ENCODE measurements at places on chromosomes 1 and 21.

- DNase-seq: no peak
Observed at GRCh38 chr1:234672349-234673135, 62.6 kb upstream of the IRF2BP2 start.

- DNase-seq: no peak
Observed at GRCh38 chr1:16521288-16521583, 7.2 kb upstream of the RNU1-1 start.

DNA sequence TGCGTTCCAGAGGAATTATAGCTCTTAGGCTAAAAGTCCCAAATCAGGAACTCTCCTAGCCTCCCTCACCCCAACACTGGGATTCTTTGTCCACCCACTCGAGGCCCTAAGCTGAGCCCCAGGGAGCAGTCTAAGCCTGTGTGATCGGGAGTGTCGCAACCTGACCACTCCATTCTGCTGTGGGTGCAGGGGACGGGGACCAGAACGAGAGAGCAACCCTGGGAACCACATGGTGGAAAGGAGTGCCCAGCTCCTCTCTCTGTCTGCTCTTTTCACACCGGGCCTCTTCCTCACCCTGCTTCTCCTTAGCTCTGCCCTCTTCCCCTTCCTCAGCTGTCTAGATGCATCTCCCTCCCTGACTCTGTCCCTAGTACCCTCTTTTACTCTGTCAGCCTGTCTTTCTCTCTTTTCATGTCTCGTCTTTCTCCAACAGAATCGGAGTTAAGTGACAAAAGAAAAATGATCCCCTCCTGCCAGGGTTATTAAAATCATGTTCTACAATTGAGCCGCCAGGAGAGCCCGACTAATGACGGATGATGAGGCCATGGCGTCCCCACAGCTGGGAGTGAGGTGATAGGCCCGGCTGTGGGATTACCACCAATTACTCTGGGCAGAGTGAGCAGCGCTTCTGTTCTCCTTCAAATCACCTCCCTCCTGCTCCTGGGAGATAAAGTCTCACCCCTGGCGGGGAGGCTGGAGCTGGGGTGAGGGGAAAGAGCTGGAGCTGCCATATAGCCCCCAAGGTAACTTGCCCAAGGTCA, 34.5 kb upstream of the CSF3R start:
- no peak for DNase-seq

GRCh38 chr1:55231745-55232144, 16.6 kb upstream of the USP24 start:
- DNase-seq: no peak

- no peak for DNase-seq
Observed at GRCh38 chr1:242201090-242201489, 202.2 kb upstream of the MAP1LC3C start.

DNA sequence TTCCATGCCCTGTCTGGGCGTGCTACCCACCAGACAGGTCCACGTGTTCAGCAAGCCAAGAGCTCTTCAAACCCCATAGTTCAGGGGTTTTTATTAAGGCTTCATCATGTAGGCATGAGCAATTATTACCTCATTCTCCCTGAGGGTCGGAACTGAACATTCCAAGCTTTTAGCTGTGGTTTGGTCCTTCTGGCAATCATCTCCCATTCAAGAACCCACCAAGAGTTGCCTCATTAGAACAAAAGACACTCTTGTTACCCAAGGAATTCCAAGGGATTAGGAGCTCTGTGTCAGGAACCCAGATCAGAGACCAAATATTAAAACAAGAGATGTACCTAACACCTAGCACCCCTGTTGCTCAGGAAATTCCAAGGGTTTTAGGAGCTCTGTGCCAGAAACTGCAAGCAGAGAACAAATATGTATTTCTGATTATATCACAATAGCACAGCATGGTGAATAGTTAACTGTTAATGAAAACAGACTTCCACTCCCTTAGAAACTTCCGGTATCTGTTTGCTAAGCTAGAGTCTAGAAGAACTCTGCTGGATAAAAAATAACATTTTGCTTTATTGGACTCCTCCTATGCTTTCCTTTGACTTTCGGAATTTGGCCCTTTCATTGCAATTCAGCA, 201.2 kb upstream of the L1TD1 start:
- no peak for DNase-seq

- DNase-seq: no peak
Observed at GRCh38 chr21:16086121-16086520, 356.3 kb downstream of the USP25 start.

GRCh38 chr1:6834366-6834765, 49.1 kb downstream of the CAMTA1 start:
- no peak for DNase-seq

DNA sequence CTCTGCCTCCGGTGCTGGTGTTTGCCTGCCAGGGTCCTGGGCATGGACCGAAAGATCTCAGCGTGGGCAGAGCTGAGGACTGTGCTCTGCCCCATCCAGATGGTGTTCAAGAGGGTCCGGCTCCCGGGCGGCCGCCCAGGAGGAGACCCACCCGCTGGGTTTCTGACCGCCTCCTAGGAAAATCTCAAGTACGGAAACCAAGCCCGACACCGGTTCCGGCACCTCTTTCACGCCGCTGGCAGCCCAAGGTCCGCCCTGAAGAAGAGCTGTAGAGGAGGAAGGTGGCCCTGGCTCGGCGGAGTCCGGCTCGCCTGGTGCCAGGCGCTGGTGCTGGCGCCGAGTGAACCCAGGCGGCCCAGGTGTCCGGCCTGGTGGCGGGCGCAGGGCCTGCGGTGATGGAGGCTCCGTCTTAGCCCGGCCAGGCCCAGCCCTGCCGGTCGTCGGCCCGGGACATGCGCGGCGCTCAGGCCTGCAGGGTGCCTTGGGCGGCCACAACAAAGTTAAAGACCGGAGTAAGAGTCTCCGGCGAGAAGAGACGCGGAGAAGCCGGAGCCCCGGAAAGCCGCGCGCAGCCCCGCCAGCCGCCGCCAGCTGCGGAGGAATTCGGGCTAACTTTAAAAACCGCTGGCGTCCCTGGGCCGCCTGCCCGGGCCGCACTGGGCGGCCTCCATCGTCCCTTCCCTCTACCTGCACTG, 1.5 kb downstream of the GRIK3 start:
- no peak for DNase-seq

GRCh38 chr1:18922848-18923755, 20.7 kb upstream of the ALDH4A1 start:
- no peak for DNase-seq

DNA sequence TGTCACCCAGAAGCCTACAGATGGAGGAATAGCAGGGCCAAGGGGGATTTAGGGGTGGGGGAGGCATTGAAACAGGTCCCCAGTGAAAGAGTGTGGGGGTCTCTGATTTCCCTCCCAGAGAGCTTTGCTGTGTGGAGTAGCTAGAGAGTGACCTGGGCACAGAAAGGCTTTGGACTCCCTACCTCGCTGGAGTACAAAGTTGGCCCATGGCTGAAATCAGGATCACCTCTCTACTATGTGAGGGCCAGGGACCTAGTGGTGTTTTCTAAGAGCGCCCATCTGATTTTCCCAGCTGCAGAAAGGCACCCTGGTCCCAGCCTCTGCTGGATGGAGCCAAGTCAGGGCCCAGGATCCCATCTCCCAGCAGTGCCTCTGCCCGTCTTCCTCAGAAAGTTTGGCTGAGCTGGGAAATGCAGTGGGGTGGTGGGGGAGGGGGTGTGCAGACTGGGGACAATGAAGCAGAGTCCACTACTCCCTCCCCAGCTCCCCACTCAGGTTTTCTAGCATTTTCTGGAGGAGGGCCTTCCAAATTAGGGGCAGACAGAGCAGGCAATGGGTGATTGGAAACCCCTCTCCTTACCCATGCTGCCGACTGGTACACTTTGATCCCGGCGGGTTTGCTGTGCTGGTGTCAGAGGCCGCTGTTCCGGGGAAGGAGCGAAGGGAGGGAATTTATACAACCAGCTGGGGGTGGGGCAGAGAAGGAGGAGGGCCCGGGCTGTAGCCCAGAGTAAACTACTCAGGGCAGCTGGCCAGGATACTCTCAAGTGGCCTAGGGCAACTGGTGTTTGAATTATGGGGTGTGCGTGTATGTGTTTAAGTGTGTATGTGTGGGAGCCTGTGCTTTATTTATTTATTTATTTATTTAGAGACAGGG, at the start of gene SELENBP1:
SELENBP1 (minus strand) TSS at position 648 of the 877 bp plus-strand sequence; CDS start at position 584, 64 bp downstream.
- DNase-seq: peak; percentile 42

- DNase-seq: no peak
Observed at GRCh38 chr1:159800177-159800930, 1.8 kb upstream of the FCRL6 start.

DNA sequence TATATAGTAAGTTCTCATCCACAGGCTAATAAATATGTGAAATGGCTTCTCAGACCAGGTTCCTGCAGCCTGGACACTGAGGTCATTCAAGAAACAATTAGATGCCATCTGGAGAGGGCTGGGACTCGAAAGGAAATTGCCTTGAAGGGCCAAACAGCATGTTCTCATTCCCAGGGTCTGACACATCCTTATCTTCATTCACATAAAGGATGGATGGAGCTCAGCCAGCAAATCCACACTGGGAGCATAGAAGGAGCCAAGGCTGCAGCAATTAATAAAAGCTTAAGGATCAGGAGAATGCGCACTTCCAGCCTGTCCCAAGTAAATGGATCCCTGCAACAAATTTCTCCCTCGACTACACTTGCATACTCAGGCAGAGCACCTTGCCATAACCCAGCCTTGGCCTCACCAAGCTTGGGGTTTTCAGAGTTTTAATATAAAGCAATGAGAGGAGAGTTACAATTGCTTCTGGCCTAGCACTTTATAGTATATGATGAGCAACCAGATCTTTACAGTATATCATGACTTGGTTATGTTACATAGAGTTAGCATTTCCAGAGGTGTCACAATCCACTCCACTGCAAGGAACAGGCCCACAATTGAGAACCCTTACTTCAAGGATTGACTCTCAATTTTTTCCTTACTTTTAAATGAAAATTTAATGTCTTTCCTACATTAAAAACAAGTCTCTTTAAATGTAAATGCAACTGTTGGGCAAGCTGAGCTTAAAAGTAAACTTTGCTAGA, 55.9 kb downstream of the BCAR3 start:
- DNase-seq: no peak

All from NCI-H1417 treated with DMSO at 0.1 percent for 48 hours (cell line).